Lung (tissue), 17 donors: ENCODE measurements at places on chromosomes 1 and 21.

- no peak for DNase-seq
Observed at GRCh38 chr21:41965045-41965444, 11.2 kb upstream of the C2CD2 start.

DNA sequence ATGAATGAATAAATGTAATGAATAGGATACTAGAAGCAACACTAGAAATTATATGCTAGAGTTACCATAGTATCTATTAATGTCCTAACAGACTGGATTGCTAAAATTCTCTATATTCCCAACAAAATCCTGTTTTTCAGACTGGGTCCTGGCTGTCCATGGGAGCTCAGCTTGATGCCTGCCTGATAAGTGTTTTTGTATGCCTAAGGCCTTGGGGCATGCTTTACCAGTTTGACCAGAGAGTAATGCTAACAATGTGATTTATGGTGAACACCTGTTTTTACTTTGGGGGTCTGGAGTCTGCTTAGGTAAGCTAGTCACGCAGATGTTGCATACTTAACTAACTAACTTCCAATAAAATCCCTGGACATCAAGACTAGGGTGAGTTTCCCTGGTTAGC lies 318.8 kb upstream of the DEPDC1 start:
- no peak for DNase-seq

DNA sequence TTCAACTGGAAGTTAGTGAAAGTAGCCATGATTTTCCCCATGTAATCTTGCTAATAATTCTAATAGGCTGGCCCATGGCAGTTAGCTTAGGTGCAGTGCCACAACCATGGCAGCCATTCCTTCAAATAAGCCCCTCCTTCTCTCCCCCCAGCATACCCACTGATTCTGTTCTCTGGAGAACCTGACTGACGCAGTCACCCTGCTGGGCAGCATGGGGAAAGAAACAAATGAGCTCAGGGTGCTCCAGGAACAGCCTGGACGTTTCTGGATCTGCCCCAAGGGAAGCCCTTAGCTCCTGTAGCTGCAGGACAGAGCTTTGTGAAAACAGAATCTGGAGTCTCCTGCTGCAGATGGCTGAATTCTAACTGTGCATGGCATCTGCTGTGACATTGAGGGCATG lies 22.5 kb downstream of the SNAP47 start:
- DNase-seq, result no peak

DNA sequence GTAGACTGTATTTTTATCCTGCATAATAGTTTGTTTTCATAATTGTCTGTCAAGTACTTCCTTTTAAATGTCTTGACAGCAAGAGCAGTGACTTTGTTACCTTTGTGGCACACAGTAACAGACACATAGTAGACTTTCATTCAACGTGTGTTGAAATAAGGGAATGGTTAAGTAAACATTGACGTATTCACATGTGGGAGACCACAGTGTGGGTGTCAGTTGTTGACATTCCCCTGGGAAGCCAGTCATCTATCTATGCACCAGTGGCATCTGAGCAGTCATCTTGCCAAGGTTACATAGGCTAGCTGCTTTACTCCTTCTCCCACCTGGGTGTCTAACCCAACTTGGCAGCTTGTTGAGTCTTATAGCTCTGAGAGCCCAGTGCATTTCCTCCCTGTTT lies 1.4 kb upstream of the NUP133 start:
- peak; percentile 1 for DNase-seq

DNA sequence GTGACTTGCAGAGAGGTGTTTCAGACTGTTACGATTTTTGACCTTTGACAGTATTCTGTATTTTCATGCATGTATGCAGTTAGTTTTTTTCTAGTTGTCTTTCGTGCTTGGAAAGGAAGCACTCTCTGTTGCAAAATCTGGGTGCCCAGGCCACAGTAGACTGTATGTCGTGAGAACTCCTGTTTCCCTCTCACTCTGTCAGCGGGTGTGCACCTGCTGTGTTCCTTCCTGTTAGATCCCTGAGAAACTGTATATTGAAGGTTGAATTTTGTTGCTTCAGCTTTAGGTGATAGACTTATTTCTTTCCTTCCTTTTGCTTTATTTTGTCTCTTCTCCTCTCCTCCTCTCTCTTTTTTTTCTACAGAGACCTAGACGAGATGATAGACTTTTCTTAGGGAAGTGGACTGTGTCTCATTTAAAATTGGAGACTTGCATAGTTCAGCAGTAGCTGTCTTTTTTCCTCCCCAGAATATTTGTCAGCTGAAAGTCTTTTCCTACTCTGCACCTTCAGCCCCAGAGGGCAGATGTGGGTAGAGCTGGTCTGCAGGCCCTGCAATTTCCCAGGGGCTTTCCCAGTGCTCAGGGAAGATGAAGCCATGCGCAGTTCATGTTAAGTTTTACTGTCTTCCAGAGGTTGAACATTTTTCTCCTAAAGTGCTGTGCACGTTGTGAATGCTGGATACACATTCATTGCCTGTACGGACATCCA lies 1.4 kb downstream of the TRAPPC10 start:
- DNase-seq, result no peak

DNA sequence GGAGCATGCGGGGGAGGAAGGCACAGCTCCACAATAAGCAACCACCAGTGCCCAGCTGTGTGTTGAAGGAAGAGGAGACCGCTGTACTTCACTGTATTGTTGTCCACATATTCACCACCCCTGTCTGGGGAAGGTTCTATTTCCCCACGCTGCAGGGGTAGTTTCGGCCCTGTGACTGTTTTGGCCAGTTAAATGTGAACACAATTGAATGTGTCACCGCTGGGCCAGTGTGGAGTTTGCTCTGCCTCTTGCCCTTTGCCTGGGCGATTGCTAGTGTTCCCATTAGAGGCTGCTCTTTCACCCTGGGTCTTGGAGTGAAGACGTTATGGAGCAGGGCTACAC lies 32.6 kb downstream of the UBE4B start:
- no peak for DNase-seq

DNA sequence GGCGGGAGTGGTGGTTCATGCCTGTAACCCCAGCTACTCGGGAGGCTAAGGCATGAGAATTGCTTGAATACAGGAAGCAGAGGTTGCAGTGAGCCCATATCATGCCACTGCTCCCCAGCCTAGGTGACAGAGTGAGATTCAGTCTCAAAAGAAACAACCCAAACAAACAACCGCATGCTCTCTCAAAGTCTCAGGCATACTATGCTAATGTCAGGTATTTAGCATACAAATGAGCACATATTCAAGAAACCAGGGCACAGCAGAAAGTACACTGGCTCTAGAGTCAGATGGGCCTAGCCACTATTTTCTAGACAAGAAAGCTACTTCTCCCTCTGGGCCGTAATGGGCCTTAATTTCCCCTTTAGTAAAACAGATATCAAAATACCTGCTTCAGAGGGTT lies 55.0 kb downstream of the ELAVL4 start:
- no peak for DNase-seq

DNA sequence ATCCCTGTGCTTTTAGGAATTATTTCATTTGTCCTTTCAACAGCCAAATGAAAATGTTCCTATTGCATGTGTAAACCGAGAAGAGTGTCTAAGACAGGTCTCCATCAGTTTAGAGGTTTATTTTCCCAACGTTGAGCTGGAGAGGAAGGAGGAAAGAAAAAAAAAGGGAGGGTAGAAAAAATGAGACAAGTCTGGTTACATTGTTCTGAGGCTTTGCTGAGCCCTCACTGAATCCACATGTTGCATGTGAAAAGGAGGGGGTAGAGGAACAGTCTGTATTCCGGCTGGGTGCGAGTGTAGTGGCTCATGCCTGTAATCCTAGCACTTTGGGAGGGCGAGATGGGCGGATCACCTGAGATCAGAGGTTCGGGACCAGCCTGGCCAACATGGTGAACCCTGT lies 19.2 kb upstream of the PDIK1L start:
- no peak for DNase-seq

GRCh38 chr1:99849413-99849743 lies 783 bp upstream of the AGL start:
- no peak for DNase-seq

DNA sequence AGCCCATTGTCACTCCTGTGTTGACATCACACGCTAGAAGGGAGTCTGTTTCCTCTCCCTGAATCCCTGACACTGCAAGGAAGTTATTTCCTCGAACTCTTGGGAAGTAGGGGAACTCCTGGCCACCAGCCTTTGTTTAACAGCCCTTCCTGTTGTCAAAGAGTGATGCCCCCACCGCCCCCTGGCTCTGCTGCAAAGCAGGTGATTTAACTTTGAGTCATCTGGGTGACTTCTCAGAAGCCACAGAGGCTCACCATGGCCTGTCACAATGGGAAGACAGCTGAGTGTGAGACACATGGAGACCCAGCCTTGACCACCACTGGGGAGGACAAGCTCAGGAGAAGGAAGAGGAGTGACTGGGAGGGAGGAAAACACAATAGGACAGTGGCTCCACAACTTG lies 182.8 kb downstream of the PSMG1 start:
- DNase-seq, result no peak

GRCh38 chr1:218624052-218624451 lies 278.9 kb downstream of the TGFB2 start:
- no peak for DNase-seq

DNA sequence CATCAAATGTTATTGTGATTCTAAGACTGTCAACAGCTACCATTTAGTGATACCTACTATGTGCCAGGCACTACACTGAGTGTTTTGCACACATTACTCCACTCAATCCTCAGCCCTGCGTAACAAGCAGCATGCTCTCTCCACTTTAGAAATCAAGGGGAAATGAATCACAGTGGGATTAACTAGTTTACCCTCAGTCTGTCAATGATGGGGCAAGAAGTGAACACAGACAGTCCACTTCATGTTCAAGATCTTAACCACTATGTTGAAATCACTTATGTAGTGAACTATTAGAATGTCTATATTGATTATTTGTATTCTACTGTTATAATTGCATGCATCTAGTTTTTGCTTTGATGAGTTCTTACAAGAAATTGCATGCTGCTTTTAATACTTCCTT lies 165.3 kb downstream of the LTN1 start:
- no peak for DNase-seq

DNA sequence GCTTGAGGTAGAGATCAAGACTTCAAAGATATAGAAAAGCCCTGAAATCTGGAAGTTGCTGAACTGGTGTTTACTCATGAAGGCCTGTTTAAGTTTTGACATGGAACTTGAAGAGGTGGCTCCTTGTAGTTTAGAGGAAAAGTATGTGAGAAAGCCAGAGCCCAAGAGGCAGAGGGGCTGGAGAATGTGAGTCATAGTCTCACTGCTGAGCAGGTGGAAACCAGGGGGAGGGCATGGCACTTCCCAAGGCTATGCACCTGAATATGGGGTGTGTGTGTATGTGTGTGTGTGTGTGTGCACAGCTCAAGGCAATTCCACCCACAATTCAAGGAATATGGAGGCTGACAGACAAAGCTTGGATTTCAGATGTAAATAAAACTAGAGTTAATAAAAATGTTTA lies 46.8 kb upstream of the C1orf198 start:
- DNase-seq, result peak; percentile 50

GRCh38 chr1:93960641-93961147 lies 51.5 kb upstream of the GCLM start:
- DNase-seq, result no peak

DNA sequence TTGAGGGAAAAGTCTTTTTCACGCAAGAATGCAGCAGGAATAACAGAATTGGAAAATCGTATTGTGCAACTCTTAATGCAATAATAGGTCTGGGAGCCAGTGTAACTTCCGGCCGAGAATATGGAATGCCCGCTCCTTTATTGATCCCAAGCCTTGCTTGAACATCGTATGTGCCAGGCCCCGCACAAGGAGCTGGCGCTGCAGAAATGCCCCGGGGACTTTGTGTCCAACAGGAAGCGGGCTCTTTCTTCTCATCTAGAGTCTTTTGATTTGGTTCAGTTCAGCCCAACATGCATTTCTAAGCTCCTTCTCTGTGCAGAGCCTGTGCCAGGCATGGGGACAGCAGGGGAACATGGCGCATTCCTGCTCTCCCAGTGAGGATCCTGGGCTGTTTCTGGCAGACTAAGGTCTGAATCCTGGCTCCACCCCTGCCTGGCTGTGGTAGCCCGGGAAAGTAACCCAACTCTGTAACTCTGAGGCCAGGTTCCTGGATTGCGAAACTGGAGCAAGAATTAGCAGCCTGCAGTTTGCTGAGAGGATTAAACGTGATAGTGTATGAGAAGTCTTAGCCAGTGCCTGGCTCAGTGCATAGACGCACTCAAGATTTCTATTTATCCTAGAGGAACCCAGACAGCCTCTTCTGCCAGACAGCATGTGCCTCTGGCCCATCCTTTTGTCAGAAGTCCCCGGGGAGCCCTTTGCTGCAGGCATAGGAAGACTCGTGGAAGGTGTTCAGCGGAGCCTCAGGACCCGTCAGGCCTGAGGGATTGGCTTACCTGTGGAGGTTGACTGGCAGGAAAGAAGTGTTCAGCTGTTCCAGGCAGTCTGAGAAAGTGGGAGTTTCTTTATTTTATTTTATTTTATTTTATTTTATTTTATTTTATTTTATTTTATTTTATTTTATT lies 987 bp upstream of the CDCP2 start:
- peak; percentile 80 for DNase-seq

DNA sequence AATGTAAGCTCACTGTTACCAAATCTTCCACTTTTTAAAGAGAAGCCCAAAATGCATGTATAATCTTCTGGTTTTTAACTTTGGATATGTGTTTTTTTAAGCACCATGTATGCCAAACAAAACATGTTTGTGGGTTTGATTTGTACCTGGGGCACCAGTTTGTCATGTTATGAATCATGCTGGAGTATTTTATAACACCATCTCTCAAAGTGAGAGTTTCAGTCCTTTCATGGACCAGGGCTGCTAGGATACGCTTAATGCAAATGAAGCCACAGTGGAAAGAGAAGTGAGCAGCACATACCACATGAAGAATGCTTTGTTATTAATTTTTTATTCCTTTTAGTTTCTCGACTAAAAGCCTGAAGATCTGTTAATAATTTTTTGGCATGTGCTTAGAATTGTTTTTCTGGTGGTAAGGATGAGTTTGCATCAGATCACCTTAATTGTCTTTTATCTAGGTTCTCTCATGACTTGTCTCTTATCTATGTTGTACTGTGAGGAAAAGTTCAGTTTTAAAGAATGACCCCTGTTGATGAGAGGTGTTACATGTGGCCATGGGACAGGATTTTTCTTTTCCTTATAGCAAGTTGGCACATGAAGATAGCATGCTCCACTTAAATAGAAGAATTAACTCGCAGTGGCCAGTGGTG lies 2.0 kb upstream of the RABGAP1L start:
- no peak for DNase-seq

DNA sequence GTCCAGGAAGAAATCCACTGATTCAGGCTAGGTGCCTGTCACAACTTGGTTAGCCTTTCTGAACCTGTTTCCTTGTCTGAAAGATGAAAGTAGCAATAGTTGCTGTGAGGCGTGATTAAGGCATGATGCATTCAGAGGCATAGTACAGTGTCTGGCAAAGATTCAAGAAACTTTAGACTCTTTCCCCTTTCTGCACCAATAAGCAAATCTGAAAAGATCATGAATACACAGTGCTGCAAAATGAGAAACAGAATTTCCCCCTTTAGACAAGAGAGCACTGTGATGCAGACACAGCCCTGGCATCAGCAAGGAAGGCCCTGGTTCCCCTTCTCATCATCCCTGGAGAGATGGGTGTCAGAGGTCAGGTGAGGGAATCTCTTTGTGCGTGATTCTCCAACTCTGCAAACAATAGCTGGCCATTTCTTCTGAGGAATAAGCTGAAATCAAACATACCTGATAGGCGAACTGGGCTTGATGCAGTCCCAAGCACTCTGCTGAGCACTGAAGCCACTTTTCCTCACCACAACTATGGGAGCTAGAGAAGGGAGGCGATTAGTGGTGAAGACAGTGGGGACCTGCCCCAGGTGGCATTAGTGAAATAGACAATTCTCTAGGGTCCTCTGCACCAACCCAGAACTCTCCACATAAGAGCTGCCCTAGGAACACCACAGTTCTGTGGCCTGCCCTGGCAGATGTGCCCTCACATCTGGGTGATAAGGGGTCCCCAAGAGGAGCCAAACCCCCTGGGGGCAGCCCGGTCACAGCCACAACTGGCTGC lies 41.7 kb downstream of the ITPKB start:
- no peak for DNase-seq
